ENCODE measurements at places on chromosomes 1 and 21.

GRCh38 chr1:56434025-56434424, 145.3 kb downstream of the PLPP3 start:
- no peak for DNase-seq

- DNase-seq: no peak
Observed at GRCh38 chr1:4726620-4727341, 72.4 kb downstream of the AJAP1 start.

DNA sequence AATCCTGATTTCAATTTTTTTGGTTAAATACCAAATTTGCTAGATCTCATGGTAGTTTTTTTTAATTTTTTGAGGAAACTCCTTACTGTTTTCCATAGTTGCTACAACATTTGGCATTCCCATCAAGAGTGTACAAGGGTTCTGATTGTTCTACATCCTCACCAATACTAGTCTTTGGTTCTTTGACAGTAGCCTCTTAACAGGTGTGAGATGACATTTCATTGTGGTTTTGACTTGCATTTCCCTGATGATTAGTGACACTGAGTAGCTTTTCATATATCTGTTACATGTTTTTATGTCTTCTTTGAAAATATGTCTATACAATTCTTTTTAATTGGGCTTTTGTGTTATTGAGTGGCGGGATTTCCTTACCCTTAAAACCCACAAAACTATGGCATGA, 20.9 kb upstream of the RGS13 start:
- DNase-seq: no peak

- DNase-seq: no peak
Observed at GRCh38 chr1:201850053-201850397, 21.1 kb downstream of the IPO9 start.

- no peak for DNase-seq
Observed at GRCh38 chr21:33755354-33755753, 113.1 kb downstream of the ITSN1 start.

GRCh38 chr21:34020005-34020847, 53.2 kb upstream of the MRPS6 start:
- DNase-seq: no peak

DNA sequence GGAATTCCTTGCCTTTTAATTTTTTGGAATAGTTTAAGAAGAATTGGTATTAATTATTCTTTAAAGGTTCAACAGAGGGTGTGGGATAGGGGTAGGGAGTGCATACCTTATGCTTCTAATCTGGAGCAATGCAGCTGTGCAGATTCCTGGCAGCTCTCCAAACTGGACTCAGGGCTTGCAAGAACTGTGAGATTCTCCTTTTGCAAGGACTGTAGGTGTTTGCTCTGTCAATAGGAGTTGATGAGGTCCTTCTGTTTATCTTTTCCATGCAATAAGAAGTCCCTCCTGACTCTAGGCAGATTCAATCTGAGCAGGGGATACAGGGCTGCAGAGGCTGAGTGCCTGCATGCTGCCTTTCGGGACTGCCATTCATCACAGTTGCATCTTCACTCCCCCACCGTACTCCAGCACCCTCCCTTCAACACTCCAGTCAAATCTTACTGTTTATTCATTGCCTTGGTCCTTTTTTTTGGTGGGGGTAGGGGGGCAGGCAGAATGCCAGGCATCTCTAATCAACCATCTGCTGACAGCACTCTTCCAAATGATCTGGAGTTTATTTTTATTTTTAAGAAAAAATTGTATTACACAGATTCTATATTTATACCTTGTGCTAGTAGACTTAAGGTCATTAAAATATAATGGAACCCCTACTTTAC, 122.3 kb downstream of the DISC1 start:
- DNase-seq: no peak

- no peak for DNase-seq
Observed at GRCh38 chr1:79469139-79469538, 462.6 kb upstream of the ADGRL4 start.

DNA sequence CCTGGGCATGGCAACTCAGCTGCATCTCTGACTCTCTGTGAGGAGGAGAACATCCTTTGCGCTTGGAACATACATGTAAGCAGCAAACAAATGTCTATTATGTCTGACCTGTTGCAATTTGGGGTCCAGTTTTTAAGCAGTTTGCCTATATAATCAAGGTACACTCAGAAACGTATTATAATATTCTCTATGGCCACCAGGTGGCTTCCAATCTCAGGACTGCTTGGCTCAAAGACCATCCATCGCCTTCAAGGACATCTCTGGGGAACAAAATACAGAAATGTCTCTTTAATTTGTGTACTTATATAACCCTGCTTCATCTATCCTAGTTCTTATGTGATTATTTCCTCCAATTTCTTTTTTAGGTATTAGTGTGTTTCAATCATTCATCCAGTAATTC, 227.2 kb downstream of the OLFM3 start:
- DNase-seq: no peak

- no peak for DNase-seq
Observed at GRCh38 chr1:161402446-161402845, 34.8 kb upstream of the CFAP126 start.

DNA sequence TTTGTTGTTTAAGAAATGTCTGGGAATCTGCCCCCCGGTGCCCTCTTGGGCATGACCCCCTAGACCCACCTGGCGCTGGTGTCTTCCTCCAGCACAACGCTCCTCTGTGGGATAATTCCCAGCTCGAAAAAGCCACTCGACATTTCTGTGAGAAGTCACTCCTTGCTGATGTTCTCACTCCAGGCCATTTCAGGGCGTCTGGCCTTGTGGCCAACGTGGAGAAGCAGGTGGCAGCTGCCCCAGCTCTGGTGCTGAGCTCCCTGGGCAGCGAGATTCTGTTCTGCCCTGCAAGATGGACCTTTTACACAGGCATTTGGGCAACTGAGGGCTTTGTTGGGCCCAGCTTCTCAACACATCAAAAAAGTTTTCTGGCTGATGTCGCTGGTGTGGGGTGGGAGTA, 147.7 kb upstream of the WNT4 start:
- no peak for DNase-seq

GRCh38 chr1:246703581-246703980, 20.6 kb upstream of the SCCPDH start:
- no peak for DNase-seq

GRCh38 chr1:202104073-202104472, 18.6 kb upstream of the GPR37L1 start:
- no peak for DNase-seq

DNA sequence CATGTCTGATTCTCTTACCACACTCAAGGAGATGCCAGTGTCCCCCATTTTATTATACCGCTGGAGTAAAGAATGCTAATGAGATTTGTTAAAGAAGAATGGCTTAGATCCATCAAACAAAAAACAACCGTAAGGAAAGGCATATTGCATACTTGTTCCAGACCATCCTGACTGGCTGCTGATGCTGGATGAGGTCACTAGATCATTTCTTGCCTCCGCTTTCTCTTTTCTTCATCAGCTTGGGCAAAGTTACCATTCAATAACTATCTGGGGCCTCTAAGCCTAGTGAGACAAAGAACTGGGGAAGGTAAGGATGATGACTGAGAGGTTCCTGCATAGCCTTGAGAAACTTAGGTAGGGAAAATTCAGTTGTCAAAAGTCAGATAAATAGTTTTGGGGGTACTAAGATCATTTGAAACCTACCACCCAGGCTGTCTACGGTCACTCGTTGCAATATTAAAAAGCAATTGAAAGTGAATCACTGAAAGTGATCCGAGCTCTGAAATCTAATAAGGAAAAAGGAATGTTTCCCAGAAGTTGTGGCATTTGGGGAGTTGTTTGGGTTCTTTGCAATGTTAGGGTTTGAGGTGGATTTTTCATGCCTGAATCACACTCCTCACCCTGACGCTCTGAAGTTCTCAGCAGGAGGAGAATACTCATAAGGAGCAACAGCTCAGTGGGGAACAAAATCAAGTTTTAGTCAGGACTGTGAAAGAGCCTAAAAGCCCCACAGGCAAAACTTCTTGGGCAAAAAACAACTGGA, 176.8 kb downstream of the HHIPL2 start:
- no peak for DNase-seq

- DNase-seq: no peak
Observed at GRCh38 chr1:182113879-182114626, 52.5 kb upstream of the ZNF648 start.

- DNase-seq: no peak
Observed at GRCh38 chr1:199612976-199613774, 414.3 kb upstream of the NR5A2 start.

GRCh38 chr1:181011301-181012202, 11.1 kb downstream of the STX6 start:
- no peak for DNase-seq

DNA sequence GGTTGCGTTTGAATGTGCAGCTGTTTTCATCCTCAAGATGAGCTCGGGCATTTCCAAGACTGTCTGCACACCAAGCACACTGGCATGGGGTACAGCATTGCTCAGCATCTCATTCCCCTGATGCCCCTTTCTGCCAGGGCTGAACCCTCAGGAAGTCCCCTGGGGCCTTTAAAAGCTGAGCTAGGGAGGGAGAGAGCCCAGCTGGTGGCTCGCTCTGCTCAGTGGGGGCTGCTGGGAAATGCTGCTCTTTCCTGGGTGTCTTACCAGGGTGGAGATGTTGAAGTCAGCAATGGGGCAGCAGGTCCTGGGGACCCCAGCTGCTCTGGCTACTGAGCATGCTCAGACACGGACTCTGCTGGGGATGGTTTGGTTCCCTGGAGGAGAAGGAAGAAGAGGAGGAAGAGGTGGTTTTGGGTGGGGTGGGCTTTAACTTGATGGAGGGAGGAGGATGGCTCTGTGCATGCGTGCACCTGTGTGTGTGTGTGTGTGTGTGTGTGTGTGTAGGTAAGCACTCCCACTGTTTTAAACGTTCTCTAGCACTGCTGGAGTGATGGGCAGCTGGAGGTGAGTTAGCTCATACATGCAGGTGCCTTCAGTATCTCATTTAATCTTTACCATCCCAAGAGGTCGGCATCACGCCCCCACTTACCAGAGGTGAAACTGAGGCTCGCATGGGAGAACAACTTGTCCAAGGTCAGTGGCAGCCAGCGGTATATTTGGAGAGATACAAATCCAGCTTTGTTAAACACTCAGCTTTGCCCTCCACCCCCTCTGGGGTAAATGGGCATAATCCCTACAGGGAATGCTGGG, 40.9 kb downstream of the ACTL8 start:
- DNase-seq: no peak

- DNase-seq: no peak
Observed at GRCh38 chr1:220655509-220655908, 34.7 kb upstream of the C1orf115 start.

- no peak for DNase-seq
Observed at GRCh38 chr1:25671929-25672328, 55.3 kb downstream of the MAN1C1 start.

Data from T follicular helper cell (primary cell).